ENCODE measurements at places on chromosomes 3 and 15. TPM values are rescaled to one million over a fixed set of nuclear protein-coding genes. Genes with fewer than 3 reads are reported as not detected.

- DNase-seq = no peak
Measured at GRCh38 chr3:31305340-31305739, 227.4 kb upstream of the STT3B start.

DNA sequence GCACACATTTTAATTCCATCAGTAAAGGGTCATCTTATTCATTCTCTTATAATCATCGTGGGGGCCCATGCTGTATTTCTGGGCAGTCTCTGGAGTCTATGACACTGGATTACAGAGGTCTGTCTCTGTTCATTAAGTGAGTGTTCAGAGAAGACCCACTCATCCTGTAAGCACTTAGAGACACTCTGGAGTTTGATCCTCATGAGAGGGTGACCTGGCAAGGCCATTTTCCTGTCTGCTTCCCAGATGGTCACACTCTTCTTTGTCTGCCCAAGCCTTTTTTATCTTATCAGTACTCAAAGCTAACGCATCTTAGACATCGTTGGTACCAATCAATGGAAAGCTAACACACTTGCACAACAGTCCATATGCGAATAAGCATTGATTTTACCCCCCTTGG is 333.1 kb downstream of the RORA start:
- no peak for DNase-seq

DNA sequence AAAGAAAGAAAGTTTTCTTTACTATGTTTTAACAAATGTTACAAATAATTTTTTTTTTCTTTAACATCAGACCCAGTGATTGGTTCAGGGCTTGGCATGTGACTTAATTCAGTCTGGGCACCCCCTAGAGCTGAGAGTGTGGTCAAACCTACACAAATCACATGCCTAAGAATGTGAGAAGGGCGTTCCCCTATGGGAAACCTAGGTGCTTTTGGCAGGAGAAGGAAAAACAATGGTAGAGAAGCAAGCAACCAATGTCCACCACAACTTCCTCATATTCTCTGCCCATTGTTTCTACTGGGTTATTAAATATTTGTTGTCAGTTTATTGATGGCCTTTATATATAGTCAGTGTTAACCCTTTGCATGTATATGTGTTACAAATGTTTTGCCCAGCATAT is 21.4 kb upstream of the PIAS1 start:
- DNase-seq = no peak

- no peak for DNase-seq
Measured at GRCh38 chr15:88756921-88757320, 46.3 kb upstream of the ACAN start.

DNA sequence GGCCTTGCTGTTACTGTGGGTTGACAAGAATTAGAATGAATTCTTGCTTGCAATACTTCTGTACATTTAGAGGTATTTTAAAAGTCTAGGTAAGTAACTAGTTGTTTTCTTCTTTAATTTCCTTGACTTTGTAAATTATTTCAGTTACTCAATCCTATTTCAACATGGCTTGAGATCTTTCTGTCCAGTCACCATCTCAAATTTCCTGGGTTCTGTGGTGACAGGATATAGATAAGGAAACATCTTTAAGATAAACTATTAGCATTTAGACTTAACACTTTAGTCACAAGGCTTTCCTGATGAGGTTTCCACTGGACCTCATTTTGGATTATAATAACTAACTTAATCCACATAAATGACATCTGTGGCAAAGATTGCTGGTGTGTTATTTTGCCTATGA is 195.9 kb upstream of the DPH6 start:
- DNase-seq = no peak

DNA sequence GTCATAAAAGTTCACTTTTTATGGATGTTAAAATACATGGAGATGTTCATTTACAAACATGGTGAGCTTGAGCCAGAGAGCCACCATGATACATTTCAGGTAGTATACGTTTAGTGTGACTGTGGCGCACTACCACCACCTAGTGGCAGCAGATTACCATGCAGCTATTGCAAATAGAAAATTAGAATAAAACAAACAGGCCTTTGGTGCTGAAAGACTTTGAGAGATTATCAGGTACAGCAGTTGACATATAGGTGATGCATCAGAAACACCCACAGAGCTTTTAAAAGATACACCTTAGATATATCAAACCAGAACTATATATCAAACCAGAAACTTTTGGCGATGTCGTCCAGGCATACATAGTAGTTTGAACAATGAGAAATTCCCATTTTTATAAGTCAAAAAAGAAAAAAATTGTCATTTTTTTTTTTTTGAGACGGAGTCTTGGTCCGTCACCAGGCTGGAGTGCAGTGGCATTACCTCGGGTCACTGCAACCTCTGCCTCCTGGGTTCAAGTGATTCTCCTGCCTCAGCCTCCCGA is 42.0 kb upstream of the ICE2 start:
- peak; percentile 63 for DNase-seq

- DNase-seq = peak; percentile 9
Measured at GRCh38 chr3:124878561-124879336, 8.4 kb downstream of the ITGB5 start.

DNA sequence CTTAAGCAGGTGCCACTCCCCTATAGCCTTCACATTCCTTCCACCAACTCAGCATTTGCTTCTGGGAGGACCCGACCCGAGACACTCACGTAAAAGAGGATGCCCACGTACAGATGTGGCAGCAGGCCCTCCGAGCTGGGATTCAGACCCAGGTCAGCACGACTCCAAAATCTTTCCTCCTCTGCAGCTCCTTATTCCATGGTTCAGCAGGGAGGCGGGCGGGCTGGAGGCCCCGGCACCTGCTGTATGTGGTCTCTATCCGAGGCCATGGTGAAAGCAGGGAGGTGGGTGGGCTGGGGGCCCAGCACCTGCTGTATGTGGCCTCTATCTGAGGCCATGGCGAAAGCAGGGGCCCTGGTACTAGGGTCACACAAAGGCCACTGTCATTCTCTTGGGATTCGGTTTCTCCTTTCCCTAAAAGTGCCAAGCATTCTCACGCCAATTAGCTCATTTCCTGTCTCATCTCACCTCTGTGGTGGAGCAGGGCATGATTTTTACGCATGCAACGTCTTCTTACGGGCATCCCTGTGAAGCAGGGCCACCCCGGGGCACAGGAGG is 5.9 kb upstream of the MUC4 start:
- DNase-seq = no peak

DNA sequence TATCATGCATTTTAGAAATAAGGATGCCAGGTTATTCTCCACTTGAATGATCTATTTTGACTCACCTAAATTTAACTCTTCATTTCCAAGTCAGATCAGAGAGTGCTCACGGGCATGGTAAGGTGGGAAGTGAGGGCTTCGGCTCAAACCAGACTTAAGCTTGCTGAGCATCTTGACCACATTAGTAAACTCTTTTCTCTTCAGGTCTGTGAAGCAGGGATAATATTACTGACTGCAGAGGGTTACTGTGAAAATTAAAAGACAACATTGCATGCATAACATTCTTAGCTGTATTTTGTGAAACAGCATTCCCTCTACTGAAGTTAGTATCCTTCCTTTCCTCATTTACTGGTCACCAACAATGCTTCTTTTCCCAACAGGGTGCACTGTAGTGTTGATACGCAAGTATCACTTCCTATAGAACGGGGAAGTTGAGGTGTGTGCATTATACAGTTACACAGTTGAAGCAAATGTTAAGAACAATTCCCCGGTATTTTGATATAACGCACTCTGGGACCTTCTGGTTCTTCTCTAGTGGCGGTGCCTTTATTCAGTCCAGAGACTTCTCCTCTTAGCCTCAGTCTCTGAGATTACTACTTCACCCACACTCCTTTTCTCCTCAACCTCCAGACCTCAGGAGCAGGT is 74.1 kb upstream of the MNS1 start:
- DNase-seq = no peak

DNA sequence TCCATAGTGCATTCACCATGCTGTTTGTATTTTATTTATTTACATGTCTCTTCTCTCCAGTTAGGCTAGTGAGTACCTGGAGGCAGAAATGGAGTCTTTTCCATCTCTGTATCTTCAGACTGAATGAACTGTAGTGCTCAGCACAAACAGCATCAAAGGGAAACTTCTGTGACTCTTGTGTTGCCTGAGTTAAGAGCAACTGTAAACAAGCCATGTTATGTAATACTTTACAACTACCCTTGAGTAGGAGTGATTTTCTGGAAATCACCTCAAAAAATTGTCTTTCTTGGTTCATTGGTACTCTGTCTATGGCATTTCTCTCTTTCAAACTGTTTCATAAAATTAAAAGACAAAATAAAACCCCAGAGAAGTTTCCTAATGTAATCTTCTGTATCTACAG is 258.3 kb downstream of the CGGBP1 start:
- DNase-seq = no peak

GRCh38 chr3:117399311-117400078 is 689.9 kb downstream of the TUSC7 start:
- DNase-seq = no peak

DNA sequence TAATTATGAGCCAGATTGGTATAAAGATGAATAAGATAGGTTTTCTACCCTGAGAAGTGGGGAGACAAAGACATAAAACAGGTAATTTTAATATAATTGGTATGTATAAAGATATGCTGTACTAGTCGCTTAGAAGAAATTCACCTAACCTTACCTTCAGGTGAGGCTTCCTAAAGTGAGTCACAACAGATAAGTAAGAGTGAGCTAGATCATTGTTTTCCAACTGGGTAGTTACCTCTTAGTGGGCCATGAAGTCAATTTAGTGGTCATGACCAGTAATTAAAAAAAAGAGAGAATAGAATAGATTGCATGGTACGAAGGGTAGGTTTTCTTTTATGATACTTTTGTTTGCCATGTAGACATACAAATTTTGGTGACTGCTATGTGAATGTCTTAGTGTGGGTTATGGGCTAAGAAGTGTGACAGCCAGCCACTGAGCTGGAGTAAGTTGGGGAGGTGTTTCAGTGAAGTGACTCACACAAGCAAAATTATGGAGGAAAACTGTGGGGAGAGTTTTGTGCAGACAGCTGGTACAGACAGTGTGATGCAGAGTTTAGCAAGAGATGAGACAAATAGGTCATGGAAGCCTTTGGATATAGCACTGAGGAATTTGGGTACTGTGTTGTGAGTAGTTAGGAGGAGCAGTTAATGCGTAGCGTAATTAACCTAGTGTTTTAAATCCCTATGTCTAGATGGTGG is 8.2 kb downstream of the TRNT1 start:
- DNase-seq = no peak

DNA sequence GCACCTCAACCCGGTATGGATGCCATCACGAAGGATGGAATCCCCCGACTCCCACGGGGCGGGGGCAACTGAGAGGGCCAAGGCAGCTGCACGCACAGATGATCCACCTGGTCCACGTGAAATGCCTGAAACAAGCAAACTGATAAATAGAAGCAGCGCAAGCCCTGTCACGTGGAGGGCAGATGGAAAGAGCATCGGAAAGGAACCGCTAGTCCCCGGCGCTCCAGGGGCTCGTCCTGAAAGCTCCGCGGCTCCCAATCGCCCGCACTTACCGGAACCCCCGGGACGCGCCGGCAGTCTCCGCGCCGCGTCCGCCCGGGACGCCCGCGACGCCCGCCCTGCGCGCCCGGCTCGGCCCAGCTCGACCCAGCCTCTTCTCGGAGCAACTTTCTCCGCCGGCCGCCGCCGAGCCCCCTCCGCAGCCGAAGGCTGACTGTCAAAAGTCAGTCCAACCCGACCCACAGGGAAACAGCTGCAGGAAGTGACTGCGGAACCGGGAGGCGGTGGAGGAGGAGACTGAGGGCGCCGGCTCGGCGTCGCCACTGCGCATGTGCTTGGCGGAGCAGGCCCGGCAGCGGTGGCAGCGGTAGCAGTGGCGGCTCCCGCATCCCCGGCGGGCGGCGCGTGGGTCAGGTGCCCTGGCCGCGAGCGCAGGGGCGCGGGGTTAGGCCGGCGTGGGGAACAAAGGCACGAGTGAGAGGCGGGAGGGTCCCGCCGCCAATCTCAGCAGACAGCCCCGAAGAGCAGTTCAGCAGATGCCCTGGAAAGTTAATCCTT is at the start of gene ZMAT3:
TSS of gene ZMAT3 (minus strand) at position 487 of the 777 bp plus-strand sequence. CDS start 4,057 bp downstream, outside the sequence.
- peak; percentile 84 for DNase-seq

DNA sequence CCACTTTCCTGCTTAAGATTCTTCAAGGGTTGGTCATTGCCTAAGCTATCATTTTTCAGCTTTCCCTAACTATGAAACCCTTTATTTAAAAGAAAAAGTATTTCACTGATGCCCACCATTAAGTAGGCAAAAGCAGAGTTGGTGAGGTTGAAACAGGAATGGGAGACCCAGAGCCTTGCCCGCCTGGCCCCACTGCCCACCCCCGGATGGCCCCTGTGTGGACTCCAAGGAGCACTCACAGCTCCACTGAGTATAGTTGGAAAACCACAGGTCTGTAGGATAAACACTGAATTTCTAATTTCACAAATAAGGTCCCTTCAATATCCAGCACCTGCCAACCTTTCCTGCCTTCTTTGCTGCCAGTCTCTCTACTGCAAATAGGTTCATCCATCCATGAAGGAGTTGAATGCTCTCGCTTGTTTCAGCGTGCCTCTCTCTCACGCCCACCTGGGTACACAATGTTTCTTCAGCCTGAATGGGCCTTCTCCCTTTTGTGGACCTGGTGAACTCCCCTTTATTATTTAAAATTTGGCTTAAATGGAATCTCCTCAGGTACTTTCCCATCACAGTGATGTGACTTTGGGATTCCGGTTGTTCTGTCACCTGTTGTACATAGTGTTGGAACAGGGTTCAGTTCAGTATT is 8.7 kb upstream of the ACAP2 start:
- no peak for DNase-seq

DNA sequence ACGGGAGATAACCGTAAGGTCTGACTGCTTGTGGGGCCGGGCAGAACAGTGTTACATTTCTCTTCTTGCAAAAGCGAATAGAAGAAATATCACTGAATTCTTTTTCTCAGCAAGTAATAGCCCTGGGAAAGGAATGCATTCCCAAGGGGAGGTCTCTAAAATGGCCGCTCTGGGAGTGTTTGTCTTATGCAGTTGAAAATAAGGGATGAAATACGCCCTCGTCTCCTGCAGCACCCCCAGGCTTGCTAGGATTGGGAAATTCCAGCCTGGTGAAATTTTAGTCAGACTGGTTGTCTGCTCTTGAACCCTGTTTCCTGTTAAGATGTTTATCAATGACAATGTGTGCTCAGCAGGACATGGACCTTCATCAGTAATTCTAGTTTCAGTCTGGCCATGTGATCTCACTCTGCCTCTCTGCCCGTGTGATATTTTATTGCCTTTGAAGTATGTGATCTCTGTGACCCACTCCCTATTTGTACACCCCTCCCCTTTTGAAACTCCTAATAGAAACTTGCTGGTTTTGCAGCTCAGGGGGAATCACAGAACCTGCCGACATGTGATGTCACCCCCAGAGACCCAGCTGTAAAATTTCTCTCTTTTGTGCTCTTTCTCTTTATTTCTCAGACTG is 715.6 kb downstream of the ROBO1 start:
- DNase-seq = no peak

- DNase-seq = no peak
Measured at GRCh38 chr3:169264711-169265110, 398.8 kb downstream of the MECOM start.

The RTP3 gene
- total RNA-seq = not detected

The FGD5 gene
- total RNA-seq = not detected

The PLSCR2 gene
- total RNA-seq = not detected

The MORC1 gene
- not detected for total RNA-seq

The ILDR1 gene
- 0.34 TPM for total RNA-seq

The ZNF385D gene
- not detected for total RNA-seq

The CDCP1 gene
- 1.2 TPM for total RNA-seq

The VILL gene
- 11.6 TPM for total RNA-seq
